Effector memory CD4-positive, alpha-beta T cell (primary cell): ENCODE measurements at places on chromosomes 3 and 15.

- no peak for DNase-seq
- no peaks in the 10 kb centered on the region for H3K36me3 ChIP-seq
- H3K4me1 ChIP-seq, result no peaks in the 10 kb centered on the region
- no peak overlapping the region for H3K27ac ChIP-seq
- no peaks in the 10 kb centered on the region for H3K27me3 ChIP-seq
- no peak overlapping the region for H3K4me3 ChIP-seq
These were observed 127.1 kb downstream of the MEGF11 start for GRCh38 chr15:66126456-66126855.

GRCh38 chr15:59953392-59953883 lies 50.7 kb upstream of the FOXB1 start:
- no peak overlapping the region for H3K4me3 ChIP-seq
- no peaks in the 10 kb centered on the region for H3K27me3 ChIP-seq

DNA sequence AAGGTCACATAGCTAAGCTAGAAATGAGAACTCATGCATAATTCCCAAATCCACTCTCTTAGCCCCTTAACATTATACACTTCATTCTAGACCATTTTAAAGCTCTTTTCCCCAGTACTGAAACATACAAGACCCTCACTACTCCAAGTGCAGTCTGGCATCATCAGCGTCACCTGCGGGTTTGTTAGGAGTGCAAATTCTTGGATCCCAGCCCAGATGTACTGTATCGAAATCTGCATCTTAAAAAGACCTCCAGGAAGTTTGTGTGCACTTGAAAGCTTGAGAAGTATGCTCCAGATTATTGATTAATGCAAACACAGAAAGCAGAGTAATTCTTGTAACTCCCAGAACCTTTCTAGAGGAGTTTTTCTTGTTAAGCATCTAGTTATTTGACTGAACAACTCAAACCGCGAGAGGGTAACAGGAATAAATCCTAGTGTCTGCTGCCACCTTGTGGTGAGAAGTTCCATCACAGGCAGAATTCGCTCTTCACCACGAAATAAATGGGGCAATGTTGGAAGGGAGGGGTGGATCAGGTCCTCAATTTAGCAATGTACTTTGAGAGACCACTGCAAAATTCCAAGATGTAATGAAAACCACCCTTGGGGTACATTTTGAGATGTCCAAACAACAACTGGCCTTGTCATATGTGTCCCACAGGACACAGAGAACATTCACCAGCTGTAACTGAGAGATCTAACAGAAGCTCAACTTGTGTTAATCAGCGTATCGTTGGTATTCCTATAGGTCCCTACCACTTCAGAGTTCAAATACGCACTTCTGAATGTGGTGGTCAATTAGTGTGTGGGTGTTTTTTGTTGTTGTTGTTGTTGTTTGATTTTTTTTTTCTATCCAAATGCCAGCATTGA lies 583 bp upstream of the C3orf49 start:
- H3K27me3 ChIP-seq, result no peaks in the 10 kb centered on the region
- H3K4me1 ChIP-seq, result no peaks in the 10 kb centered on the region
- H3K27ac ChIP-seq, result no peak overlapping the region
- H3K4me3 ChIP-seq, result no peak overlapping the region

- H3K4me1 ChIP-seq, result no peaks in the 10 kb centered on the region
- H3K36me3 ChIP-seq, result no peaks in the 10 kb centered on the region
- H3K27ac ChIP-seq, result no peak overlapping the region
- no peak overlapping the region for H3K4me3 ChIP-seq
- no peak for DNase-seq
These were observed 392.5 kb downstream of the FOXP1 start for GRCh38 chr3:71191031-71191482.

GRCh38 chr3:18010001-18010400 lies 267.6 kb upstream of the TBC1D5 start:
- H3K27me3 ChIP-seq, result no peaks in the 10 kb centered on the region
- no peaks in the 10 kb centered on the region for H3K4me1 ChIP-seq
- H3K36me3 ChIP-seq, result no peaks in the 10 kb centered on the region
- H3K4me3 ChIP-seq, result no peak overlapping the region

DNA sequence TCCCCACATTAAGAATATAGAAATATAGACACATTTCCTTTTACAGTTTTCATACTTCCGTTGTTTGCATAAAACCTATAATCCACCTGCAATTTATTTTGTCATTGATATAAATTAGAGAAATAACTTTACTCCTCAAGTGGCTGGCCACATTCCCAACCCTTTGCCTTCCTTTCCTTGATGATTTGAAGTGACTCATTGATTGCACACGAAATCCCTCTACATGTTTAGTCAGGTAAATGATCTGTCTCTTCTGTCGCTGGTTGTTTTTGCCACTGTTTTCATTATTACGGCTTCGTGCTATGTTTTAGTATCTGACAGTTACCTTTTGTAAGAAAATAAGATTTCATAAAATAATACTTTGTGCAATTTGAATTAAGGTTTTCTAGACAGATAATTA lies 272.2 kb upstream of the NR2E3 start:
- H3K27me3 ChIP-seq, result no peaks in the 10 kb centered on the region
- no peaks in the 10 kb centered on the region for H3K4me1 ChIP-seq
- no peak for DNase-seq
- no peaks in the 10 kb centered on the region for H3K36me3 ChIP-seq
- H3K27ac ChIP-seq, result no peak overlapping the region
- H3K4me3 ChIP-seq, result no peak overlapping the region

GRCh38 chr15:100918690-100919480 lies at the start of gene LRRK1:
Gene LRRK1 (plus strand): TSS chr15:100919357. CDS start chr15:100924633, 5,276 bp downstream.
- DNase-seq, result no peak
- peaks cover 14% of the 10 kb centered on the region for H3K27me3 ChIP-seq
- H3K4me1 ChIP-seq, result peaks cover 11% of the 10 kb centered on the region
- peak within 1 kb of the TSS; percentile 62 for H3K4me3 ChIP-seq

DNA sequence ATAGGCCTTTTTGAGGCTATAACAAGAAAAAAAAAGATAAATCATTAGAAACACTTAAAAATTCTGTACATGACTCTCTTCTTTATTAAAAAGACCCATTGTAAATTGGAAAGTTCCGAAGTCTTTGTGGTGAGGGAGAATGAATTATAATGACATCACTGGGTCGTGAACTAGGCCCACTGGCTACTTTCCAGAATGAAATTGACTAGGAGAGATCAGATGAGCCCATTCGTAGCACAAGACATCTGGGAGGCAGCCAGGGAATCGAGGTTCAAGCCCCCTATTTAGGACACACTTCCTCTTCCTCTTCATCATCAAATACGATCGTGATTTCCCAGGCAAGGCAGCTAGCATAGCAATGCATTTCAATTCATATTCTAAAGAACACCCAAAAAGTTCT lies 889.8 kb upstream of the NR2F2 start:
- no peaks in the 10 kb centered on the region for H3K4me1 ChIP-seq
- no peaks in the 10 kb centered on the region for H3K27me3 ChIP-seq
- no peak for DNase-seq
- H3K4me3 ChIP-seq, result no peak overlapping the region
- H3K27ac ChIP-seq, result no peak overlapping the region

DNA sequence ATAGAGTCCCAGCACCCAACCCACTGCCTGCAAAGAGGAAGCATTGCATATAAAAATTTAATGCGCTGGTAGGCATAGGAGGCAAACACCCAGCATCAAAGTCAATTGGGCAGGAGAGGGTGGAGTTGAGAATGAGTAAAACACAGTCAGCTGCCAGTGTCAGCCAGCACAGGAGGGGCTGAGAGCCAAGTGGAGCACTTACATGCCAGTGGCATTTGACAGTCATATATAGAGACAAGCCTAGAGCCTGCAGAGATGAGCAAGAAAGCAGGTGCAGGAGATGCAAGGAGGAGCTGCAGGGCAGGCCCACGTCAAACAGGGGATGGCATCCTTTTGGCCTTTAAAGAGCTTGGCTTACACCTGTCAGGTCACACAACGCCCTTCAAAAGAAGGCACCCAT lies 27.6 kb upstream of the ZFAND6 start:
- no peak overlapping the region for H3K27ac ChIP-seq
- peaks cover 10% of the 10 kb centered on the region for H3K4me1 ChIP-seq
- H3K4me3 ChIP-seq, result no peak overlapping the region
- no peaks in the 10 kb centered on the region for H3K36me3 ChIP-seq
- H3K27me3 ChIP-seq, result no peaks in the 10 kb centered on the region

- H3K4me3 ChIP-seq, result no peak overlapping the region
- no peak for DNase-seq
- H3K27me3 ChIP-seq, result no peaks in the 10 kb centered on the region
- no peaks in the 10 kb centered on the region for H3K4me1 ChIP-seq
These were observed 10.6 kb downstream of the ATP8B4 start for GRCh38 chr15:50108461-50108860.

- H3K4me1 ChIP-seq, result peaks cover 4% of the 10 kb centered on the region
- H3K4me3 ChIP-seq, result no peak overlapping the region
- H3K27me3 ChIP-seq, result no peaks in the 10 kb centered on the region
- peaks cover 7% of the 10 kb centered on the region for H3K36me3 ChIP-seq
- H3K27ac ChIP-seq, result no peak overlapping the region
- no peak for DNase-seq
These were observed 225.9 kb downstream of the ITPR1 start for GRCh38 chr3:4719046-4719501.

DNA sequence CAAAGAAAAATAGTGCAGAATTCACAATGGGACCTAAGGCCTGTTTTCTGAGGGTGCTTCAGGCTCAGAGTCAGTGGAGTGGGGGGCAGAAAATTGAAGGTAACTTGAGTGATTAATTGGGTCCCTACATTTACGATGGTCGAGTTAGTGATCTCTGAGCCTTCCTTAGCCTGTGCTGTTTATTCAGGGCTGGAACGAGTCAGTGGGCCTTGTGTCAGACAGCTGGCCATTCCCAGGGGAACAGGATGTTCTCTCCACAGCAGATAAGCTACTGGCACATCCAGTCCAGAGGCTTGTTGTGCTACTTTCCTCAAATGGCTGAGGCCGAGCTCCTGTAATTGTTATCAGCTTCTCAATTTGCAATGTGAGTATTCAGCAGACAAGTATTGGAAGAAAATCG lies 29.2 kb upstream of the CNTN3 start:
- H3K4me1 ChIP-seq, result no peaks in the 10 kb centered on the region
- H3K4me3 ChIP-seq, result no peak overlapping the region
- DNase-seq, result no peak
- no peaks in the 10 kb centered on the region for H3K27me3 ChIP-seq
- H3K36me3 ChIP-seq, result no peaks in the 10 kb centered on the region

DNA sequence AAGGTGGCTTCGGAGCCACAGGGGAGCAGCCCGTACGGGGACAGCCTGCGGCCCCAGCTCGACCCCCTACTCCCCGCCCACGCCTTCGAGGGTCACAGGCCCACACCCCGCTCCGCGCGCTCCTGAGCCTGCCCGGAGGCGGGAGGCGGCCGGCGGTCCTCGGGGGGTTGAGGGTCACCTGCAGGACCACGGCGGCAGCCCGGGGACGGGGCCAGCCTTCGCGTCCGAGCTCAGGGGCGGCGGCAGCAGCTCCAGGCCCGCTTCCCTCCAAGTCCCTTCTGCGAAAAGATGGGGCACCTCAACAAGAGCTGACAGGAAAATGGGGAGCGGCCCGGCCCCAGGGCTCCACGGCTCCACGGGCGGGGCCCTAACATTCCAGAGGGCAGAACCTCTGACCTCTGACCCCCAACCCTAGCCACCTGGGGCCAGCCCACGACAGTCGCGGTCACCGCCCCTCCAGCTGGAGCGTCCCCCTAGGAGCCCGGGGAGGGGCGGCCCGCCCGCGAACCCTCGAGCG lies 428 bp downstream of the LYSMD4 start:
- peak overlapping the region; percentile 83 for H3K4me3 ChIP-seq
- peaks cover 19% of the 10 kb centered on the region for H3K36me3 ChIP-seq
- DNase-seq, result no peak
- H3K27ac ChIP-seq, result peak overlapping the region; percentile 47

GRCh38 chr15:76310475-76311099 lies 682 bp downstream of the ETFA start:
- no peak for DNase-seq
- H3K4me3 ChIP-seq, result peak overlapping the region; percentile 80

DNA sequence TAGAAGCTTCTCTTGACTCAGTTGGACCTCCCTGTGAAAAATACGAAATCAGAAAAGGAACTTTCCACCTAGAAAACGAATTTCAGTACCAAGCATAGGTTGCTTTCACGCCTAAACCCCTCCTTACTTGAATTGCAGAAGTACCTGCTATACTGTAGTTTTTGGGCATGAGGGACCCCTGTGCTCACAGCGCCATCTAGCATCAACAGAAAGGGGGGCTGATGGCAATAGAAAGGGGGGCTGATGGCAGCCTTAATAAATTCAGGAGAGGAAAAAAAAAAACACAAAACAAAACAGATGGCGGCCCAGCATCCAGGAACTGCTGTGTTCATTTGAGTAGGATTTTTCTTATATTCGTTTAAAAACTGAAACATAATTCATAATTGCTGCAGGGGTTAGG lies 96.7 kb downstream of the NPAP1 start:
- no peak overlapping the region for H3K27ac ChIP-seq
- H3K4me1 ChIP-seq, result no peaks in the 10 kb centered on the region
- H3K36me3 ChIP-seq, result no peaks in the 10 kb centered on the region
- no peak for DNase-seq
- H3K27me3 ChIP-seq, result no peaks in the 10 kb centered on the region

- H3K36me3 ChIP-seq, result no peaks in the 10 kb centered on the region
- H3K27me3 ChIP-seq, result no peaks in the 10 kb centered on the region
- no peak overlapping the region for H3K27ac ChIP-seq
- no peaks in the 10 kb centered on the region for H3K4me1 ChIP-seq
- no peak overlapping the region for H3K4me3 ChIP-seq
- no peak for DNase-seq
These were observed 231.5 kb downstream of the LRTM1 start for GRCh38 chr3:54696313-54696712.

GRCh38 chr15:96053781-96054428 lies 276.6 kb upstream of the NR2F2 start:
- no peak overlapping the region for H3K27ac ChIP-seq
- no peak overlapping the region for H3K4me3 ChIP-seq
- H3K4me1 ChIP-seq, result no peaks in the 10 kb centered on the region
- no peaks in the 10 kb centered on the region for H3K36me3 ChIP-seq
- DNase-seq, result no peak
- H3K27me3 ChIP-seq, result peaks cover 6% of the 10 kb centered on the region

DNA sequence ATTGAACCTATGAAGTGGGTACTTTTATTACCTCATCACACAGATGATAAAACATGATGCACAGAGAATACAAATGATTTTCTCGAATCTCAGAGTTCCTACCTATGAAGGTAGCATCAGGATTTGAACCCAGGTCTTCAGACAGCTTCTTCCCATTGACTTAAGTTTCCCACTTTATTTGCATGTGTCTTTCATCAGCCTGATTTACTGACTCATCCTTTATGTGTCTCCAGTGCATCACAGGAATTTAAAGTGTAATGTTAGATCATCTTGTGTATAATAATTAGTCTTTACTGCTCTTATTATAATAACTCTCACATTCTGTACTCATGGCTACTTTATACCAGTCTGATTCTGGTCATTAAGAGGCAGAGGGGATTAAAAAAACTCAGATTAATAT lies 449.4 kb upstream of the SUCLG2 start:
- no peak overlapping the region for H3K4me3 ChIP-seq
- no peak overlapping the region for H3K27ac ChIP-seq
- no peak for DNase-seq
- H3K36me3 ChIP-seq, result no peaks in the 10 kb centered on the region

DNA sequence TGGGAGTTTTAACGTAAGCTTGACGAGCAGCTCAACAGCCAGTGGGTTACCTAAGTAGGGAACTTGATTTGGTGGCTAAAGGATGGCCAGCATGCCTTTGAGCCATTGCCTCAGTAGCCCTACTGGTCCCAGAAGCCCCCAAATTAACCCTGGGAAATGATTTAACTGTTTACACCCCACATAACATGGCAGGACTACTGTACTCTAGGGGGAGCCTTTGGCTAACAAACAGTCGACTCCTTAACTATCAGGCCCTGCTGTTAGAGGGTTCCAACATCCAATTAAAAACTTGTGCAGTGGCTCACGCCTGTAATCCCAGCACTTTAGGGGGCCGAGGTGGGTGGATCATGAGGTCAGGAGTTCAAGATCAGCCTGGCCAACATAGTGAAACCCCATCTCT lies 9.4 kb upstream of the SMCO1 start:
- H3K27me3 ChIP-seq, result no peaks in the 10 kb centered on the region
- H3K36me3 ChIP-seq, result no peaks in the 10 kb centered on the region
- H3K4me3 ChIP-seq, result no peak overlapping the region
- H3K4me1 ChIP-seq, result peaks cover 6% of the 10 kb centered on the region
